Stimulated activated CD4-positive, alpha-beta T cell treated with anti-CD3 and anti-CD28 coated beads, Interleukin-1b, Interleukin-23, amount 100 ng/mL, for 1 hour (primary cell): ENCODE measurements at places on chromosomes 11 and 22.

- no peak for DNase-seq
These were observed 1.4 kb upstream of the DPP3 start for GRCh38 chr11:66478729-66479393.

- DNase-seq = no peak
These were observed 61.6 kb downstream of the C11orf65 start for GRCh38 chr11:108405706-108406105.

- DNase-seq = no peak
These were observed 107.3 kb upstream of the CEP126 start for GRCh38 chr11:101807531-101807930.

- no peak for DNase-seq
These were observed 53.7 kb downstream of the SLC22A12 start for GRCh38 chr11:64644647-64645275.

GRCh38 chr11:47979378-47980087, 826 bp upstream of the PTPRJ start:
- DNase-seq = no peak

DNA sequence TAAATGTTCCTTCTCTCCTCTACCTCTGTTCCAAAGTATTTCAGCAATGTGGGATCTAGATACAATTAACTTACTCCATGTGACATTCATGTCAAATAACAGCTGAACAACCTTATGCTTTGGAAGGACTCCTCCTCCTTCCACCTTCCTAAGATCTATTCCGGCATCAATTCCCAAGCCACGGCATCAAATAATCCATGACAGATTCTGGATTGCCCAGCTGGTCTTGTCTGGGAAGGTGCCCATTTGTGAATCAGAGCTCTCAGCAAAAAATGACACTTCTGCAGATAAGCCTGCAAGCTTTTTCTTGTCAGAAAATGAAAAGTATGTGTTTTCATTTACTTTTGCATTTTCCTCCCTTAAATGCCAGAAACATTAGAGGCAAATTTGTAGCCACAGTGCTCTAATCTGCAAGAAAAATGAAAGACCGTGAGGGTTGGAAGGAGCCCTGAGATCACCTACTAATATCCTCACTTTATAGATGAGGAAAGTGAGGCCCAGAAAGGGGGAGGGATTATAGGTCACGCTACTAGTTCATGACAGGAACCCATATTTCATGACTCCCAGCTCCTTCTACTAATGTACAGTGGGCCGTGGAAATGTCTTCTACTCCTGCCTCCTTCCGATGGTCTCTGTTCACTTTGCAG, 124.0 kb downstream of the ME3 start:
- DNase-seq = no peak

DNA sequence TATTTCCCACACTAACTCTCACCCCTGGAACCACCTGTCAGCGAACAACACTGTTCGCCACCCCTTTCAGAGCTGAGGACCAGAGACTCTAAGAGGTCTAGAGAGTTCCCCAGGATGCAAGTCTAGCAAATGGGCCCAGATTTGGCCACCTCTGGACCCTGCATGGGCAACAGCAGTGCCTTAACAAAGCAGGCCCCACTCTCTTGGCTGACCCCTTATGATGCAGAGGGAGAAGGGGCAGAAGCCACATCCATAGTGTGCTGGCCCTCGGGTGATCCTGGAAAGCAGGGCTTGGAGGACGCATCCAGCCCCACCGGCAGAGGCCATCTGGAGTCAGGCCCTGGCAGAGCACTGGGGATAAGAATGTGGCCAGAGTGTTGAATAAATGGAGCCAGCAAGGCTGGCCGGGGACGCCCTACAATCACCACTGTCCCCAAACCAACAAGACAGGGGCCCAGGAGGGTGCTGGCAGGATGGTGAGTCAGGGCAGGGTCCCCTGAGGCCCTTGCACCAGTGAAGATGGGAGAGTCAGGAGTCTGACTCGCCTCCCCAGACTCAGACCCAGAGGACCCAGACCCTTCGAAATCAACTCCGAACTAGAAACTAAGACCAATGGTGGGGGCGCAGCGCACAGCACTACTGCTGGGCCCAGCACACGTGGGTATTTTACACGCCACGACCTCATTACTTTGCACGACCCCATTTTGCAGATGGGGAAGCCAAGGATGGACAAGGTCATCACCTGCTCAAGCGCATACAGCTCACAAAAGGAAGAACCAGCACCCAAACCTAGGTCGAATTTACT, 6.5 kb downstream of the CSNK1E start:
- DNase-seq = no peak

GRCh38 chr22:20031732-20032406, 11.0 kb downstream of the TANGO2 start:
- DNase-seq = no peak

GRCh38 chr11:93131709-93132108, 66.1 kb downstream of the SLC36A4 start:
- no peak for DNase-seq

DNA sequence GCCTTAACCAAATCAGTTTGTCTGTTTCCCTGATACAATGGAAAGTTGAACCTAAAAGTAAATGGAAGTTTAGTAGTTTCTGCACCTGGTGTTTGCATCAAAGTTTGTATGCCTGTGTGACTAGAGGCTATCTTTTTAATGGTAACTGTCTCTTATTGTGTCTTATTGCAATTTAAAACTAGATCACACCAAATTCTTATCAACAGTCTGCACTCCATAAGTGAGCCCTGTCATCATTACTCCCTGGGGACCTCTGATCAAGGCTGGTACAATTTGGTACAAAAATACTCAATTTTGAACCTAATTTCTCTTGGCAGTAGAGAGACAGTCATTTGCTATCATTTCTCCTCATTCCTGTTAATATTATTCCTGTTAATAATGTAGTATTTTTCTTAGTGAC, 38.1 kb downstream of the ARHGAP1 start:
- DNase-seq = no peak

GRCh38 chr22:43471606-43472135, 59.9 kb downstream of the MPPED1 start:
- no peak for DNase-seq

DNA sequence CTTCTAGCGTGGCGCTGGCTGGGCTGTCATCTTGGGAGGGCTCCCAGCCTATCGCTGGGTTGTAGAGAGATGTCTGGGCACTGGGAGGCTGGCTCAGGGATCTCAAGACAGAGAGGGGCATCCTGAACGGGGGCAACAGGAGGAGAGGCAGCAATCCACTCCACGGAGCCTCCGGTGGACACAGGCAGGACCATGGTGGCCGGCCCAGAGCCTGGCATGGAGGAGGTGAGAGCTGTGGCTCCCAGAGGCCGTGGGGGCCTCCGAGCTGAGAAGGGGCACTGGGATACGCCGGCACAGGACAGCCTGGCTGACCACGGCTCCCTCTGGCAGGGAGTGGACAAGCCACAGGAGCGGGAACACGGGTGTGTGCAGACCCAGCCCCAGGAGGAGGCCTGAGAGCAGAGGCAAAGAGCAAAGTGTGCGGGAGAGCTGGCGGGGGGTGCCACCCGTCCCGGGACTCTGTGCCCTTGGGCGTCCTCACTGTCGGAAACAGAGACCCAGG, 9.1 kb downstream of the MRGPRF start:
- DNase-seq = no peak

- DNase-seq = no peak
These were observed 229.6 kb downstream of the SWAP70 start for GRCh38 chr11:9893474-9893873.

DNA sequence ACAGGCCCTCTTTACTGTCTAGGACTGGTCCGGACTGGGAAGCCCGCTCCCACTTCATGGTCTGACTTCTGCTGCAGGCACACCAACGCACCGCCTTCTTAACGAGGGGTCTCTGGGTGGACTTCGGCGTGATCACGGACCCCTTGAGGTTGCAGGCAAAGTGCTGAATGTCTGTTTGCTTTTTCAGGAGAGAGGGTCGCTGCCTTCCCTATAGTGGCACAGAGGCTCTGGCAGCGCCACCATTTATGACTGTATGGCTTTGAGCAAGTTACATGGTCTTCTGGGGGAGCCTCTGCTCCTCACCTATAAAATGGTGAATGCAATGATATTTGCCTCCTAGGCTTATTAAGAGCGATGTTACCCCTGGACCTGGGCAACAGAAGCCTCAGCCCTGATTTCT, 1.4 kb upstream of the SCN4B start:
- no peak for DNase-seq

DNA sequence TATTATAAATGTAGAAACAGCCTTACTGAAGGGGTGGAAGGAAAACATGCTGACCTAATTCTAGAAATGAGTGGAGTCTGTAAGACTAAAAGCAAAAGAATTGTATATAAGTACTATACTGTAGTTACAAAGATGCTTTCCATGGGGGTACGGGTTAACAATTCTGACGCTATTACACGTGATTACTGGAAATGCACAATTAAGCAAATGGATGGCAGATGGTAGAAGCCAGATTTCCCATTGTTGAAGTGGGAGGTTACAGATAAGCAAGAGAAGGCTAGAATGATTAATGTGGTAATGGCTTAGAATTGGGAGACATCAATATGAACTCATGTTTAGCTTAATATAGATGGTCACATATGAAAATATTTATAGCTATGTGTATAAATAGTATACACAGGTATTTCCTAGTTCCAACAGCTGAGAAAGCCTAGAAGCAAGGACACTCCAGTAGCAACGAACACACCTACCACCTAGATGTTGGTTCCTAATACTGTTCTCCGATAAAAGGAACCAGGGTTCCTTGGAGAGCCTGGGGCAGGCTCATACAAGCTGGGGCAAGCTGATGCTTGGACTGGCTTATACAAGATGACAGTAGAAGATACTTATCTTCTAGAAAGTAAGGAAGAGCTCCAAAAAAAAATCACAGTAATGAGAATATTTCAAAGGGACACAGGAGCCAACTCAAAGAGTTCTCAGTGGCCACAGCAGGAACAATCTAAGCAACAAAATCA, 13.5 kb downstream of the SMC1B start:
- DNase-seq = no peak

DNA sequence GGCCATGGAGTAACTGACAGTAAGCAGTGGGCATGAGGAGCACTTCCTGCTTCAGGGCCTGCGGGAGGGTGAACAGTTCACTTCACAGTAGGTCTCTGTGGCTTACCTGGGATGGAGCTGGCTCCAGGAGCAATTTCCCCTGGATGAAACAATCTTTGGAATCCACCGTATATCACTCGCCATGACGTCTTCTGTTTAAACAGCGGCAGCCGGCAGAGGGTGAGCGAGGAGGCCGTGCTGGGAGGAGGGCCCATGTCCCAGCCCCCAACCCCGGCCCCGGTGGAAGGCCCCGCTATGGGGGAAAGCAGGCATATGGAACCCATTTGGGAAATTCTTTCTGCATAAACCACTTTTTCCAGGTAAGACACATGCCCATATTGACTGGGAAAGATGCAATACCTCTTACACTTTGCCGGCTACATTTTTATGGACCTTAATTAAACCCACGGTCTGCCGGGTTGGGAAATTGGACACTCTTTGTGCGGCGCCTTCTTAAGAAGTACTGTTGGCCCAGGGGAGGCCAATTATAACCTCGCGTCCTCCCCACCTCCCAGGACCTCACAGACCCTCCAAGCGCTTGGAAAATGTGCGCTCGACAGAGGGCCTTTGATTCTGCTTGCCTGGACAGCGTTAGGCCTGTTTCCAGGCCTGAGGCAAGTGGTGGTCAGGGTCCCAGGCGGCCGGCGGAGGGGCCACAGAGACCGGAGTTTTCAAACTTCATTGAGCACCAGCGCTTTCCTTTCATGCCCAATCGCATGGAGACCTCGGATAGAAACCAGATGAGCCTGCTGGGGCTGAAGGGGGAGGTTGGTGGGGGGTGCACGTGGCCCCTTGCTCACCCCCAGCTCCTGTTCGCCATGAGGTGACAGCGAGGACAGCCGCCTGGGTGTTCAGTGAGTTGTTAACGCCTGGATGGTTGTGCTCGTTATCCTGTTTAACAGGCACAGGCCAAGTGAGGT, 40.4 kb downstream of the SMIM38 start:
- no peak for DNase-seq

DNA sequence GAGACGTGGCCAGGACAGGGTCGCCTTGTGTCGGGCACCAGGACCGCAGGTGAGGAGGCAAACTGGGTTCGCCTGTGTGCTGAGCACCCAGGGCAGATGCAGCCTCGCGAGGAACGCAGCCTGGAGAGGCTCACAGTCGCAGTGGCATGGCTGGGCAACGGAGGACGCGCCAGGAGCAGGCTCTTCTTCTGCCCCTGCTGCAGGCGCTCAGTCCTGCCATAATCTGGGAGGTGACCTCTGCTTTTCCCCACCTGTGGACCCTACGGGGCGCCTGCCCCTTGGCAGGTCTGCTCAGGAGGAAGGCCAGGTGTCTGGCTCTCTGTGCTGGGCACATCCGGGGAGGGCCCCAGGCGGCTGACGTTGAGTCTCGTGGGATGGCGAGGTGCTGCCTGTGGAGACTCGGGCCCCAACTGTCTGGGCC, 1136.2 kb downstream of the BRD1 start:
- no peak for DNase-seq

GRCh38 chr11:45423475-45424120, 137.5 kb upstream of the SYT13 start:
- no peak for DNase-seq

DNA sequence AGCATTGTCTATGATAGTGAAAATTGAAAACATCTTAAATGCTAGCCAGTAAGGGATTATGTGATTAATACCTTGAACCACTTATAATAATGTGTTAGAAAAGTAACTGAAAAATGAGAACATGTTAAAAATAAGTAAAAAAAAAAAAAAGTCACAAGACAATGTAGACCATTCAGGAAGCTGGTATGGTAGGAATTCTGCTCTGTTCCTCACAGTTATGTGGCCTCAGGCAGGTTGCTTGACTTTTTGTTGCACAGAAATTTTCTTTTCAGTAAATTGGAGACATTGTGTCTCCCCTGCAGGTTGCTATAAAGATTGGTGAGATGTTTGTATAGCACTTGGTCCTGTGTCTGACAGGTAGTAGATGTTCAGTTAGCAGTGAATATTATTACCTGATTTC, 17.3 kb upstream of the PLET1 start:
- no peak for DNase-seq

DNA sequence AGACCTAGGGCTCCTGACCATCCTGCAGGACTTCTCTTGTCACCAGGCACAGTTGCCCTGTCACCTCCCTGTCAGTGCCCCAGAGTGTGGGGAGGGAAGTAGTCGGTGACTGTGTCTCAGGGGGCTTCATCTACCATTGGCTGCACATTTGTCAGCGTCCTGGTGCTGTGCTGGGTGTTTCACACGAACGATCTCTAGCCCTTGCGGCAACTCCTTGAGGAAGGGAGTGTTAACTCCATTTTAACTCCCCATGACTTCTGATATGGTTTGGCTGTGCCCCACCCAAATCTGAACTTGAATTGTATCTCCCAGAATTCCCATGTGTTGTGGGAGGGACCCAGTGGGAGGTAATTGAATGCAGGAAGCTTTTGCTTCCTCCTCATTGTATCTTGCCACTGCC, 7.1 kb downstream of the TSKU start:
- no peak for DNase-seq
